ENCODE measurements at places on chromosomes 1 and 21. TPM values are rescaled to one million over a fixed set of nuclear protein-coding genes. Genes with fewer than 3 reads are reported as not detected.

- H3K4me3 ChIP-seq: no peak overlapping the region
- DNase-seq: peak; percentile 7
- H3K27me3 ChIP-seq: no peaks in the 10 kb centered on the region
- H3K4me1 ChIP-seq: no peaks in the 10 kb centered on the region
These were observed 77.6 kb upstream of the CHRM3 start for GRCh38 chr1:239308701-239309333.

DNA sequence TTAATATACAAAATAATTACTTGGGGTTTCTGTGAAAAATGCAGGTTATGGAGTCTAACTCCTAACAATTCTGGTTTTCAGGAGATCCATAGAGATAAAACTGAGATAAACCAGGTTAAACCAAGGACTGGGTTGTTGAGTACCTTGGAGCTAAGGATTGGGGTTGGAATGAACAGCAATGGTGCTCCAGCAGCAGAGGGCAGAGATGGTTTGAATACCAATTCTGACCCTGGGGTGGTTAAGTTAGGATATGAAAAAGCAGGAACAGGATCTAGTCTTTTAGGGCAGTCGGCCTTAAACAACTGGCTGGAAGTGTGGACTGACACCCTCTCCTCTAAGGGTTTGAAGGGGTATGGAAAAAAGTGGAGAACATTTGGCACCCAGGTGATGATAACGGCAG is 53.0 kb downstream of the UROD start:
- H3K4me1 ChIP-seq: no peaks in the 10 kb centered on the region
- H3K4me3 ChIP-seq: no peak overlapping the region
- DNase-seq: no peak
- no peaks in the 10 kb centered on the region for H3K27me3 ChIP-seq

GRCh38 chr21:45994759-45995685 is 13.5 kb downstream of the COL6A1 start:
- H3K4me1 ChIP-seq: no peaks in the 10 kb centered on the region
- no peak overlapping the region for H3K4me3 ChIP-seq

DNA sequence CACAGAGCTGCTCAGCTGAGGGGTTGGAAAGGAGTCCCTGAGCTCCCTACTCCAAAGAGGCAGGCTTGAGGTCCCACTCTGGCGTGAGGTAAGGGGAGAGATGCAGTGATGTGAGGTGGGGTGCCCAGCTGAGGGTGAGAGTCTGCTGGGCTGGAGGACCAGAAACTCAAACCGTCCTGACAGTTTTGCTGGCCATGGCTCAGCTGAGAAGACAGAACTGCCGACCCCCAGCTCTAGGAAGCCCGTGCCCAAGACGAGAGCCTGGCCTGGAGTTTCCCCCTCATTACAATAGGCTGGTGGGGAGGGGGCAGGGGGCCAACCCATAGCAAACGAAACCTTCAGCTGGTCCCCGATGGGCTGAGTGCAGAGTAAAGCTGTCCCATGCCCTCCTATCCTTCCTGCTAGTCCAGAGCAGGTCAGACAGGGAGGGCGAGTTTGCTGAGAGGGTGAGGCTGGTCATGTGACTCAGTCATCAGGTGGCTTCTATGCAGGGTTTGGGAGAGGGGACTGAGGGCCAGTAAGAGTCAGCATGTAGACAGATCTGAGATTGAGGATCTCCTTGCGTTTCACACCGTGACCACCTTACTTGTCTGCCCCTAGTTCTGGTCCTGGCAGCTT is 129.3 kb downstream of the PRDM2 start:
- peak; percentile 19 for DNase-seq
- no peaks in the 10 kb centered on the region for H3K27me3 ChIP-seq
- no peaks in the 10 kb centered on the region for H3K36me3 ChIP-seq
- no peak overlapping the region for H3K4me3 ChIP-seq
- no peaks in the 10 kb centered on the region for H3K4me1 ChIP-seq

- H3K27ac ChIP-seq: no peak overlapping the region
- no peaks in the 10 kb centered on the region for H3K27me3 ChIP-seq
- H3K4me1 ChIP-seq: peaks cover 17% of the 10 kb centered on the region
- DNase-seq: no peak
- no peak overlapping the region for H3K4me3 ChIP-seq
These were observed 542.8 kb upstream of the BEND5 start for GRCh38 chr1:49319426-49319963.

DNA sequence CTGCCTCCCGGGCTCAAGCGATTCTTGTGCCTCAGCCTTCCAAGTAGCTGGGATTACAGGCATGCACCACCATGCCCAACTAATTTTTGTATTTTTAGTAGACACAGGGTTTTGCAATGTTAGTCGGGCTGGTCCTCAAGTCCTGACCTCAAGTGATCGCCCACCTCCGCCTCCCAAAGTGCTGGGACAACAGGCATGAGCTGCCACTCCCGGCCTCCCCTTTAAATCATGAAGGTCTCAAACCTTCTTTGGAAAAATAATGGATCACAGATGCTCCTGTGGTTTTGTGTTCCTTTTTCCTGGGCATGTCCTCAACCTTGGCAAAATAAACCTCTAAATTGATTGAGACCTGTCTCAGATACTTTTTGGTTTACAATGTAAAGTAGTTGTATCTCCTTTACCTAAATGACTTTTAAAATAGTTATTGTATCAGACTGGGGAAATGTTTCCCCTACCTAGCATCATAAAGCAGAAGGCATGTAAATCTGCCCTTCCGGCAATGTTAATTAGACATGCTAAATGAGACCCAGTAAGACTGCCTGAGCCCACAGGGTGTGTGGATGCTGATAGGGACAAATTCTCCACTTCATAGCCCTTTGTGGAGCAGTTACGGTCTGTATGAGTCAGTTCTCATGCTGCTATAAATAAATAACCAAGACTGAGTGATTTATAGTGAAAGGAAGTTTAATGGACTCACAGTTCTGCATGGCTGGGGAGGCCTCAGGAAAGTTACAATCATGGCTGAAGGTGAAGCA is 27.8 kb downstream of the CBR1 start:
- no peak overlapping the region for H3K4me3 ChIP-seq
- no peak overlapping the region for H3K27ac ChIP-seq
- H3K4me1 ChIP-seq: no peaks in the 10 kb centered on the region
- H3K36me3 ChIP-seq: no peaks in the 10 kb centered on the region

DNA sequence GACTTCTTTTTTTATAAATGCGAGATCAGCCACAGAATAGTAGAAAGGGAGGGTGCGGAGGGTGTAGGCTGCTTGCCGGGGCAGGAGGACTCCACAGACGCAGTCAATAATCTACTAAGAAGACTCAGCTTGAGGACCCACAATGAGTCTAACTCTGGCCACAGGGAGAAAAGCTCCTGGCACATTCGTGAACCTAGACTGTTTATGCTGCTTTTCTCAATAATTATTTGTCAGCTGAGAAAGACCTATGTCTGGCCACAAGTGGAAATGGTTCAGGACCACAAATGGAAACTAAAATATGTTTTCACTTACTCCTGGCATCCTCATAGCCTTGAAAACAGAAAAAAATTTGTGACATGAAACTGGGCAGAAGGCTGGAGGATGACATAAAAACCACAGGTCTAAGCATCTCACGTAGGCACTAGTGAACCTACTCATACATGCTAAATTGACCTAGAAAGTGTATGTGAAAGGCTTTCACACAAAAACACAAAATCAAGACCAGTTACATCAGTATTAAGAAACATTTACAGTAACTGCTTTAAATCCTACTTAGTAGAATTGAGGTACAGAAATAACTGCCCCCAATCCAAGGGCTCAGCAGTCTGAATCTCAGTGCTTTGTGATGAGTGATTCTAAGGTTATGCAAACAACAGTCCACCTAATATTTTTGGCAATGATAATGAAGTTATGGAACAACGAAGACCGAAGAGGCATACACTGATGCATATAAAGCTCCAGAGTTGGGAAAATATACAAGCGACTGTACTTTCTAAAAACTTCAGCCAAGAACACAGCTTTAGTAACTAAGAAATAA is 159.5 kb downstream of the SLC45A1 start:
- peaks cover 5% of the 10 kb centered on the region for H3K4me1 ChIP-seq
- no peak overlapping the region for H3K27ac ChIP-seq
- H3K4me3 ChIP-seq: no peak overlapping the region

DNA sequence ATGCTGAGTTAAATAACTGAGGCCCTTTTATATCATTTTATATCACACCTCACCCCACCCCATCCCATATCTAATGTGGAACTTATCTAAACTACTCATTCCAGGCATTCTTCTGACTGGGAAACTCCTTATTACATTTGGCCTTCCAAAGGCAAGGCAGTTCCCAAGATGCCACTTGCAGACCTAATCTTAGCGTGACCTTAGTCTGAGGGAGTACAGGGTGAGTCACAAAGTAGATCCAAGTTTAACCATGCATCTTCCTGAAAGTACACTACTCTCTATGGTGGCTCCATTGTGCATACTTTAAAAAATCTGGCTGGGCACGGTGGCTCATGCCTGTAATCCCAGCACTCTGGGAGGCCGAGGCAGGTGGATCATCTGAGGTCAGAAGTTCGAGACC is 353.6 kb upstream of the C1orf87 start:
- no peaks in the 10 kb centered on the region for H3K36me3 ChIP-seq
- H3K4me1 ChIP-seq: peaks cover 15% of the 10 kb centered on the region
- DNase-seq: no peak

GRCh38 chr21:27157097-27157496 is 190.2 kb upstream of the ADAMTS5 start:
- DNase-seq: no peak
- no peaks in the 10 kb centered on the region for H3K4me1 ChIP-seq
- H3K27me3 ChIP-seq: no peaks in the 10 kb centered on the region
- no peak overlapping the region for H3K4me3 ChIP-seq
- H3K27ac ChIP-seq: no peak overlapping the region

DNA sequence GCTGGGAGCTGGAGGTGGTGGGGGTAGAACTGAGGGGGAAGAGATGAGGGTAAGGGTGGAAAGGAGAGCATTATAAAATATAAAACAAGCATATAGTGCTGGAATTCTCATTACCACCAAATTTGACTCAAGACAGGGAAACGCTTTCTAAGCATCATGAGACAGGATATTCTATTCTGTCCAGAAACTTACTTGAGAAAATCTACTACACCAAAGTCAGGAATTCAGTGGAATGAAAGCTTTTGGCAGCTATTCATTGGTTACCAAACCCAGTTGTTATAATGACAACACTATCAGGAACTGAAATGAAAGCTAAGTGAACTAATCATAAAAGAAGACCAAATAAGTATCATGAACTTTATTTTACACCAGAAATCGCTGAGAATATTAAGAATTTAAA is 14.5 kb downstream of the AIDA start:
- H3K36me3 ChIP-seq: no peaks in the 10 kb centered on the region
- H3K27ac ChIP-seq: no peak overlapping the region
- no peak overlapping the region for H3K4me3 ChIP-seq
- no peaks in the 10 kb centered on the region for H3K4me1 ChIP-seq
- no peak for DNase-seq
- H3K27me3 ChIP-seq: no peaks in the 10 kb centered on the region

GRCh38 chr1:200938955-200939354 is 44.3 kb downstream of the INAVA start:
- no peaks in the 10 kb centered on the region for H3K27me3 ChIP-seq
- no peak for DNase-seq
- no peak overlapping the region for H3K27ac ChIP-seq
- no peaks in the 10 kb centered on the region for H3K4me1 ChIP-seq

DNA sequence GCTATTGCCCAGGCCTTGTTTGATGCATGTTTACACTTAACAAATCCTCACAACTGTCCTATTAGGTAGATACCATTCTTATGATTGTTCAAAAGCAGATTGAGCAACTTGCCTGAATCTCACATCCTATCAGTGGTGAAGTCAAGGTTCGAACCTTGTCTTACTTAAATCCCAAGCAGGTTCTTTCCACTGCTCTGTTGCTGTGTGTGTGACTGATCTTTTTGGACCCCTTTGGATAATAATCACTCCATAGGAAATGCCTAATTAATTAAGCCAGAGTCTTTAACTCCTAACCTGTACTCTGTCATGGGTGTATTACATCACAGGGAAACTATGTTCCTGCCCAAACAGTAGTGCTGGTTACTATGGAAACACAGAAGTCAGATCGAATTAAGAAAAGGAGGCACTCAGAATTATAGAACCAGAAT is 84.2 kb downstream of the SPATA46 start:
- no peaks in the 10 kb centered on the region for H3K27me3 ChIP-seq
- no peak overlapping the region for H3K4me3 ChIP-seq
- no peak for DNase-seq

DNA sequence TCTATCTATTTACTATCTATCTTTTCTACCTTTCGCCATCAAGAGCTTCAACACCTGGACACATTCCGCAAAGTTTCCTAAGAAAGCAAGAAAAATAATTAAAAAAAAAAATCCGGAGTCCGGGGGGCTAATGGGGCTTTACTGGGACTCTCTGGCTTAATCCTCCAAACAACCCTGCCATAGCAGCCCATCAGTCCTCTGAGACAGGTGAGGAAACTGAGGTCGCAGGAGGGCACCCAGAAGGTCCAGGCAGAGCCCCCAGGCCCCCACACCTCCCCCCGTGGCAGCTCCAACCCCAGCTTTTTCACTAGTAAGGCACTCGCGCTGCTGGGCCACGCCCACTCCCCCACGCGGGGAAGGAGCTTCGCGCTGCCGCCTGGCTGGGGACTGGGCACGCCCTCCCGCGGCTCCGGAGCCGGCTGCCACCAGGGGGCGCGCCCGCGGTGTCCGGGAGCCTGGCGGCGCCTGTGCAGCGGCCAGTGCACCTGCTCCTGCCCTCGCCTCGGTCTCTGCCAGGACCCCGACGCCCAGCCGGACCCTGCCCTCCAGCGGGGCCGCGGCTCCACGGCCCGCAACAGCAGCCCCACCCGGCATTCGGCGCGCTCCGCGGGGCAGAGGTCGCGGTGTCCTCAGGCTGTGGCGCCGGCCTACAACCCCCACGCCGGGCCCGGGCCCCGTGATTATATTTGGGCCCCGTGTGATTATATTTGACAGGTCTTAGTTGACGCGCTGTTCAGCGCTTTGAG is 54.1 kb upstream of the SAMD11 start:
- H3K4me3 ChIP-seq: no peak overlapping the region
- H3K36me3 ChIP-seq: peaks cover 6% of the 10 kb centered on the region
- peaks cover 56% of the 10 kb centered on the region for H3K27me3 ChIP-seq
- H3K27ac ChIP-seq: no peak overlapping the region
- peaks cover 8% of the 10 kb centered on the region for H3K4me1 ChIP-seq

DNA sequence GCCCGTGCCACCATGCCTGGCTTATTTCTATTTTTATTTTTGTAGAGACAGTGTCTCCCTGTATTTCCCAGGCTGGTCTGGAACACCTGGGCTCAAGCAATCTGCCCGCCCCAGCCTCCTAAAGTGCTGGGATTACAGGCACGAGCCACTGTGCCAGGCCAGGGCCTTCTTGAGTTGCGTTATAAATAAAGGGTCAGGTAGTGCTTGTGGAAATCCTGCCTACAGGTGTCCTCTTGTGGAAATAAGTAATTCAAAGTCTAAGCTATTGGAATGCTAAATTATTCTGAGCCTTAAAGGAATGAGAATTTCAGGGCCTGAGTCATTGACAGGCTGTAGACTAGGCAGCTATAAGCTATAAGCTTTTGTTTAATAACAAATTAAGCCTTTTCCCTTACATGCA is 8.1 kb upstream of the SFT2D2 start:
- DNase-seq: no peak
- H3K4me1 ChIP-seq: no peaks in the 10 kb centered on the region

- no peaks in the 10 kb centered on the region for H3K4me1 ChIP-seq
- no peaks in the 10 kb centered on the region for H3K36me3 ChIP-seq
- H3K27me3 ChIP-seq: peaks cover 12% of the 10 kb centered on the region
- no peak for DNase-seq
- no peak overlapping the region for H3K27ac ChIP-seq
- H3K4me3 ChIP-seq: no peak overlapping the region
These were observed 344.1 kb upstream of the VAMP3 start for GRCh38 chr1:7426780-7427604.

The RYR2 gene
- 0.32 TPM for total RNA-seq

The LCE6A gene
- total RNA-seq: not detected

The NBPF6 gene
- total RNA-seq: not detected

The RNASEL gene
- total RNA-seq: 10.0 TPM

The PLA2G2C gene
- total RNA-seq: not detected

The FMO4 gene
- 3.4 TPM for total RNA-seq

The SFN gene
- 103 TPM for total RNA-seq

The SAMD11 gene
- total RNA-seq: 0.54 TPM

The RNF207 gene
- 160 TPM for total RNA-seq
